WTC11 (cell line): ENCODE measurements at places on chromosomes 11 and 22.

DNA sequence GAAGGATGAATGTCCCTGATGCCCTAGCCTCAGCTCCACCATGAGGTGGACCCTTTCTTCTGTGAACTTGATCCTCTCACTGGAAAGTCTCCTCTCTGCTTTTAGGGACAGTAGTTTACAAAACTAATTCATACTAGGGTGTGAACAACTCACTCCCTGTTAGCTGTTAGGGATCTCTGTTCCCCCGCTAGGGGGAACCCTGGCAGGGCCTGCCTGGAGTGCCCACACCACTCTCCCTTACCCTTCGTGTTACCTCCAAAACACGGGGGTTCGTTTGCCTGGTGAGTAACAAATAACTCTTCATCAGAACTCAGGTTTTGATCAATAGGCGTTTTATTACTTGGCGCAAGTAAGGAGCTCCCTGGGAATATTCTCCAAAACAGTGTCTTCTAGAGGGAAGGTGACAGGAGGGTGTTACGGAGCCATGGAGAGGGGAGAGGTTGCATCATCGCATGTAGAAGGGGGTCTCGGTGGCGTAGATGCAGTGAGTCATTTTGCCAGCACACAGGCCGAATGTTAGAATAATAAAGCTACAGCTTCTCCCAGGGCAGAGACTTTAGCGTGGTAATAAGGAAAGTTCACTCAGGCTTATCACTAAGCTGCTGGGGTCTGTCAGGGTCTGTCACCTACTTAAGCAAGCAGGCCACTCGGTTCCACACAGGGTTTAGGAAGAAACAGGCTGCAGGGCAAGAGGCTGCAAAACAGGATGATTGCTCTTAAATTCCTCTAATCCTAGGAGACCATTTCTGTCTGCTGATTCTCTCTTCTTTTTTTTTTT is 45.8 kb downstream of the C11orf96 start:
- H3K36me3 ChIP-seq: no peaks in the 10 kb centered on the region
- no peaks in the 10 kb centered on the region for H3K27me3 ChIP-seq
- no peak for DNase-seq
- H3K4me1 ChIP-seq: peaks cover 38% of the 10 kb centered on the region

DNA sequence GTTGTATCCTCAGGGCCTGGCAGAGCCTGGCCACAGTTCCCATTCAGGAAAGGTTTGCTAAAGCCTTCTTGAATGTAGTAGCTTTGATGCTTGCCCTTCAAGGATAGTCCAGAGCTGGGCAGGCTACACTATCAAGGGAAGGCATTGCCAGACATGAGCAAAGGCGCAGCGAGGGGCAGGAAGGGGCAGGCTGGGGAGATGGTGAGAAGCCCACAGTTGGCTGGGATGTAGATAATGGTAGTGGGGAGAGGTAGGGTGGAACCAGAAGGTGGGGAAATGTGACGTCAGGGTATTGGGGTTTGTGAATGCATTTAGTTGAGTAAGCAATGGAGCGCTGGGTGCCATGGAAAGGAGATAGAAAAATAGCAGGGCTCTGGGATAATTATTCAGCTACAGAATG is 28.6 kb downstream of the LRRC32 start:
- no peak overlapping the region for H3K27ac ChIP-seq
- H3K4me3 ChIP-seq: no peak overlapping the region
- H3K27me3 ChIP-seq: peaks cover under 1% of the 10 kb centered on the region
- DNase-seq: no peak

DNA sequence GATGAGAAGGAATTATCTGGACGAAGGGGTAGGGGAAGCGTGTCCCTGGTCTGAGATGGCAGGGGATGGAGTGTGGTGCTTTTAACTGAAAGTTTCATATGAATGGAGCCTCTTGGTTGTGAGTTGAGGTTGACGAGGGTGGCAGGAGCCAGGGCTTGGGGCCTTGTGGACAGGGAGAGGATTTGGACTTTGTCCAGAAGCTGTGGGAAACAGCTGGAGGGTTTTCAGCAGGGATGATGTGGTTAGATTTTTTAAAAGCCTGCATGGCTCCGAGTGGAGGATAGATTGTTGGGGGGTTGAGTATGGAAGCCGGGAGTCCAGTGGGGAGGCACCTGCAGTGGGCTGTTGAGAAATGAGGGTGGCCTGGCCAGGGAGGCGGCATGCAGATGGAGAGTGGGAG is 24.8 kb downstream of the MYO7A start:
- no peak for DNase-seq
- peaks cover 5% of the 10 kb centered on the region for H3K27me3 ChIP-seq
- H3K36me3 ChIP-seq: no peaks in the 10 kb centered on the region
- peaks cover 17% of the 10 kb centered on the region for H3K4me1 ChIP-seq
- H3K4me3 ChIP-seq: no peak overlapping the region

- no peak overlapping the region for H3K4me3 ChIP-seq
- H3K27ac ChIP-seq: no peak overlapping the region
- peaks cover 25% of the 10 kb centered on the region for H3K27me3 ChIP-seq
- H3K4me1 ChIP-seq: 0 out of 2 replicates have a peak, but pooled peaks cover 2% of the 10 kb centered on the region
Observed at GRCh38 chr11:124941703-124942102, 5.9 kb upstream of the HEPACAM start.

GRCh38 chr22:32796865-32797573 is 4.5 kb upstream of the TIMP3 start:
- H3K27ac ChIP-seq: no peak overlapping the region
- no peaks in the 10 kb centered on the region for H3K36me3 ChIP-seq
- H3K4me1 ChIP-seq: peaks cover 7% of the 10 kb centered on the region
- peak; percentile 71 for DNase-seq
- peaks cover 33% of the 10 kb centered on the region for H3K27me3 ChIP-seq
- H3K4me3 ChIP-seq: no peak overlapping the region

- no peak overlapping the region for H3K4me3 ChIP-seq
- peaks cover 29% of the 10 kb centered on the region for H3K27me3 ChIP-seq
- H3K27ac ChIP-seq: no peak overlapping the region
- peaks cover 31% of the 10 kb centered on the region for H3K4me1 ChIP-seq
- no peaks in the 10 kb centered on the region; the same call in 1 of the 2 replicates for H3K36me3 ChIP-seq
- no peak for DNase-seq
Observed at GRCh38 chr11:124194293-124195188, 11.4 kb downstream of the OR10D3 start.

DNA sequence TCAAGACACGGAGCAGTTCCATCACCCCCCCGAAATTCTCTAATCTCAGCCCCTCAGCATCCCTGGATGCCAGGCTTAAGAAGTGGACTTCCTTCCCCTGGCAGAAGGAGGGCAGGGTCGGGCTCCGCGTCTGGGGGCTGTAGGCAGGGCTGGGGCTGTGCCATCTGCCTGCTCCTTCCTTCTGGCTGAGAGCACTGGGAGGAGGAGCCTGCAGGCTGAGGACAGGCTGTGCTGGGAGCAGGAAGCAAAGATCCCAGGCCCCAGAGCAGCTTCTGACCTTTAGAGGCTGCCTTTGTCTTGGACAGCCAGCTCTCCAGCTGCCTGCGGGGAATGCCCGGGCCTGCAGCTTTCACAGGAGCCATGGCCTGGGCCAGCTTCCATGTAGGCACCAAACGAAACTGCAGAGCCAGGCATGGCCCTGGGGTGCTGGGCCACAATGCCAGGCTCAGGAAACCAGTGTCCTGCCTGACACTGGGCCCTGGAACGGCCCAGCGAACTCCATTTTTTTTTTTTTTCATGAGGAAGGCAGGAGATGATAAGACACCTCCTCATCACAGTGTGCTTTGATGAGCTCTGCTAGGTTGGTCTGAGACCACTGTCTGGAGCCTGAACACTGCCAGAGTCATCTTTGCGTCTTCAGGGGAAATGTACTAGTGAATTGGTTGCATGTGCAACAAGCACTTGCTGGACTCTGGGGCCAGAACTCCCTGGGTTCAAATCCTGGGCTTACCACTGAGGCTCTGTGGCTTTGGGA is 67.9 kb downstream of the MCM5 start:
- H3K4me1 ChIP-seq: peaks cover 8% of the 10 kb centered on the region
- peaks cover 32% of the 10 kb centered on the region for H3K36me3 ChIP-seq
- H3K27me3 ChIP-seq: no peaks in the 10 kb centered on the region

DNA sequence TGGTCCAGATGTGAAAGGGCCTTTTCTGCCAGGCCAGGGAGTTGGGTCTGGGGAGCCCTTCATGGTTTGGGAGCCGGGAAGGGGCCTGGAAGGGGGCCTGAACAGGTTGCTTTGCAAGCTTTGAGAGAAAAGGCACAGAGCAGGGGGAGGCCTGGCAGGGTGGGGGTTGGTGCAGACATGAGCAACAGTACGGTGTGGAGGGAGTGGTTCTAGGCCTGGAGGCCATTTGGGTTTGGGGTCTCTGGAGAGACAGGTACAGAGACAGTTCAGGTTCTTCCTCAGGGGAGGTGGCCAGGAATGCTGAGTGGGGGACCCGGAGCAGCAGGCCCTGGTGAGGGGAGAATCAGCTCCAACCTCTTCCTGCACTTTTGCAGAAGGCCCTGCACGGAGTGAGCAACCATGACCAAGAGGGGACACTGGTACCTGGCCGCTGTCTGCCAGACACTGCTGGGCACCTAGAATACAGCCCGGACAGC is 1.4 kb downstream of the KDELR3 start:
- no peaks in the 10 kb centered on the region for H3K36me3 ChIP-seq
- no peak overlapping the region for H3K4me3 ChIP-seq
- no peak overlapping the region for H3K27ac ChIP-seq
- peaks cover 10% of the 10 kb centered on the region for H3K4me1 ChIP-seq

GRCh38 chr11:34345540-34345876 is 12.3 kb downstream of the ABTB2 start:
- H3K27ac ChIP-seq: no peak overlapping the region
- H3K36me3 ChIP-seq: no peaks in the 10 kb centered on the region
- DNase-seq: no peak
- H3K27me3 ChIP-seq: no peaks in the 10 kb centered on the region
- peaks cover 21% of the 10 kb centered on the region for H3K4me1 ChIP-seq

DNA sequence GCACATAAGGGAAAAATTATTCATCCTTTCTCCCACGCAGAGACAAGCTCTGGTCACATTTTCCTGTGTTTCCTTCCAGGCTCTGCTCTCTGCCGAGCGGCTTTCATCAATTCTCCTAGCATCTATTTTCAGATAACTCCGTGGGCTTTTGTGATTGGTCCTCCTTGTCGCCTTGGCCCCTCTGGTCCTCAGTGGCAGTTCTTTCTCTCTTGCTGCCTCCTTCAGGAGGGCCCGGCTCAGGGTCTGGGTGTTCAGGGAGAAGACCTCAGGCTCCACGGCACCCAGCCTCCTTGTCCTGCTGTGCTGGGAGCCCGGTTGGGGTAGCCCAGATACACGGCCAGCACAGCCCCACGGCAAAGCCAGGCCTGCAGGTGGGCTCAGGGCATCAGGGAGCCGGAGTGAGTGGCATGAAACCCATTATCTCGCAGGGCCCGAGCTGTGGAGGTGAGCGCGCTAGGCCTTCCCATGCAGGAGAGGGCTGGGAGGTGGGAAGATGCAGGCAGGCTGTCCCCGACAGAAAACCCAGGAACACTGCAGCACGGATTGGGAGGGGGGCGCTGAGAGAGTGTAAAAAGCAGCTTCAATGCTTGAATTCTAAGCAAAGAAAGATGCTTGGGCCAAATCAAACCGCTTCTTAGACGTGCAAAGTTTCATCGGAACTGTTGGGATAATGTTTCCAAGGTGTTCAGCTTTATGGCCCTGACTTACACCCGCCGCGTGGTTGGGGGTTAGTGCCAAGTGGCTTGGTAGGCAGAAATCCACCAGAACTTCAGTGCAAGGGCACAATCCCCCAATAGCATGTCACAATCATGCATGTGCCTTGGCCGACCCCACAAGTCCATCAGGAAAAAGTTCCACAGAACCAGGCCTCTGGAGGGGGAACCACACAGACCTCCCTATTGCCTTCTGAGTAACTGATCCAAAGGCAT is 81.9 kb upstream of the WNT7B start:
- H3K4me1 ChIP-seq: no peaks in the 10 kb centered on the region
- H3K27me3 ChIP-seq: peaks cover 36% of the 10 kb centered on the region
- no peak overlapping the region for H3K27ac ChIP-seq
- no peaks in the 10 kb centered on the region for H3K36me3 ChIP-seq
- no peak overlapping the region for H3K4me3 ChIP-seq
- DNase-seq: peak; percentile 10

DNA sequence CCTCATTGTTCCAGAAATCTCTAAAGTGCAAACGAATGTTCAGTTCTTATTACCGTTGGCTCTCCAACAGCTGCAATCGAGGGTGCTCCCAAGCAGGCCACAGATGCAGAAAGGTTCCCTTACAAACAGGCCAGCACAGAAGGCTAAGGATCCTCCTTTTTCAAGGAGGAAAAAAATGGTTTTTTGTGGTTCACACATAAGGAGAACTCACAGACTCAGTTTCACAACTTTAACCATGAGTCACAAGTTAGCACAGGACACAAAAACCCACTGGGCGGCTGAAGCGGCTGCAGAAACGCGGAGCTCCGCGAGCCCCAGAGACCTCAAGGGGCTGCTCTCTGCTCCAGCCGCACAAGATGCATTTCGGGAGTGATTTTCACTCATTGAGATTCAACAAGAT is 98.2 kb upstream of the PRR5 start:
- H3K4me1 ChIP-seq: peaks cover 5% of the 10 kb centered on the region; the same call in 1 of the 2 replicates
- no peak overlapping the region for H3K27ac ChIP-seq
- no peak for DNase-seq
- H3K4me3 ChIP-seq: no peak overlapping the region

GRCh38 chr11:111447931-111448330 is 64.3 kb downstream of the BTG4 start:
- H3K36me3 ChIP-seq: no peaks in the 10 kb centered on the region
- no peak overlapping the region for H3K4me3 ChIP-seq
- H3K27me3 ChIP-seq: no peaks in the 10 kb centered on the region
- DNase-seq: no peak

- H3K27ac ChIP-seq: no peak overlapping the region
- H3K36me3 ChIP-seq: no peaks in the 10 kb centered on the region
- DNase-seq: peak; percentile 48
- H3K27me3 ChIP-seq: no peaks in the 10 kb centered on the region
Observed at GRCh38 chr11:76919887-76920746, 59.4 kb downstream of the ACER3 start.

GRCh38 chr11:85717429-85717828 is 31.4 kb upstream of the CCDC89 start:
- DNase-seq: no peak
- H3K27me3 ChIP-seq: no peaks in the 10 kb centered on the region
- H3K36me3 ChIP-seq: no peaks in the 10 kb centered on the region
- H3K4me1 ChIP-seq: peaks cover 56% of the 10 kb centered on the region

GRCh38 chr11:86360775-86361395 is 13.8 kb upstream of the CCDC81 start:
- no peak overlapping the region for H3K4me3 ChIP-seq
- peaks cover 6% of the 10 kb centered on the region; the same call in 1 of the 2 replicates for H3K36me3 ChIP-seq
- DNase-seq: no peak
- H3K27ac ChIP-seq: peak overlapping the region; percentile 34; the same call in 1 of the 2 replicates
